ENCODE measurements at places on chromosomes 1 and 21.

DNA sequence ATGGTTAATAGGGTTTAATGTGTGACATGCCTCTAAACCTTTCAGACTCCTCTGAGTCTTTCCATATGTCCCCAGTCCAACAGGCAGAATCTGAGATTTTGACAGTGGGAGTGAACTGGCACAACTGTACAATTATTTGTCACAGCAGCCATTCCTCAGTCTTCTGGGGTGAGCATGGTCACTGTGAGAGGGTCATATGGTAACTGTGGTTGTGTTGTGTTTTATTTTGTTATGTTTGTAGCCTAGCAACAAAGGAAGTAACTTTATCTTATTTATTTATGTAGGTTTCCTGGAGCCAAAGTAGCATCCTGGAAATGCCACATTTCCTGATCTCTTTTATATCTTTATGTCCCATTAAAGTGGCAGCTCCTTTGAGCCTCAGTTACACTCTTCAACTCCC is 1067.9 kb downstream of the TTLL7 start:
- DNase-seq = no peak

DNA sequence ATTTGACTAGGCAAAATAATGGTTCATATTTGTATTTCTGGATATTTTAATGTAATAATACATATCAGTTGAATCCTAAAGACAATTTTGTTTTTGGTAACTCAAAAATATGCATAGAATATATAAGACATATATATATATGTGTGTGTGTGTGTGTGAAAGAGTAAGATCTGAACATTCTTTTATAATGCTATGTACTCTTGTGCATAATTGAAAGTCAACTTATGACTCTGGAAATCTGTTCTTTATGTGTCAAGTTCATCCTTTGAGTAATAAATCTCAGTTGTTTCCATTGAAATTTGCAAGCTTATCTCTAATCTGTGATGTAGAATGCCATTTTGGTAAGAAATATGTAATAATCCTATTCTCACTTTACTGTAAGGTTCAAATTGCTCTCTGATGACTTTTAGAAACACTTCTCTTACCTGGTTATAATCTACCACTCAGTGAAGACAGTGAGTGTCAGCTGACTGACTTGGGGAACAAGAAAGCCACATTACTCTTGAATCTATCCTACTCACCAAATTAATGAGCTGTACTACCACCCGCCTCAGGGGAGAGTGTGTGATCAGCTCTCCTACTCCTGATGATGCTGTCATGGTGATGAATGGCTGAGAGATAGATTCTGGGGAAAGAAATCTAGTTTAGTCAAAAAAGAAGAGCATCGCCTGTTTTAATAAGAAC is 15.0 kb upstream of the NEK7 start:
- no peak for DNase-seq

DNA sequence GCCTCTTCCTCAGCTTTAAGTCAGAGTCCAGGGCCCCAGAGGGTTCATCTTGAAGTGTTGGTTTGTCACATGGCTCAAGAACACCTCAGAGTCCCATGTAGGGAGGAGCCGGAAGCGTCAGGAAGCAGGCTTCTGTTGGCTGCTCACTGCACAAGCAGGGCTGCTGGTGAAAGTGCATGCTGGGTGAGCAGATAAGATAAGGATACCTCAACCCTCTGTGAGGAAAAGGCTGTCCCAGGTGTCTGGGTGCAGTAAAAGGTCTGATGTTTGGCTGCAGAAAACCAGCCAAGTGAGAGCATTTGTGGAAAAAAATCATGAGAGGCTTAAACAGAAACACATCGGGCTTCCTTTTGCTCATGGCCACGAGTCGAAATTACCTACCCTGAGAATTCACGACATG is 6.2 kb upstream of the TEX35 start:
- no peak for DNase-seq

DNA sequence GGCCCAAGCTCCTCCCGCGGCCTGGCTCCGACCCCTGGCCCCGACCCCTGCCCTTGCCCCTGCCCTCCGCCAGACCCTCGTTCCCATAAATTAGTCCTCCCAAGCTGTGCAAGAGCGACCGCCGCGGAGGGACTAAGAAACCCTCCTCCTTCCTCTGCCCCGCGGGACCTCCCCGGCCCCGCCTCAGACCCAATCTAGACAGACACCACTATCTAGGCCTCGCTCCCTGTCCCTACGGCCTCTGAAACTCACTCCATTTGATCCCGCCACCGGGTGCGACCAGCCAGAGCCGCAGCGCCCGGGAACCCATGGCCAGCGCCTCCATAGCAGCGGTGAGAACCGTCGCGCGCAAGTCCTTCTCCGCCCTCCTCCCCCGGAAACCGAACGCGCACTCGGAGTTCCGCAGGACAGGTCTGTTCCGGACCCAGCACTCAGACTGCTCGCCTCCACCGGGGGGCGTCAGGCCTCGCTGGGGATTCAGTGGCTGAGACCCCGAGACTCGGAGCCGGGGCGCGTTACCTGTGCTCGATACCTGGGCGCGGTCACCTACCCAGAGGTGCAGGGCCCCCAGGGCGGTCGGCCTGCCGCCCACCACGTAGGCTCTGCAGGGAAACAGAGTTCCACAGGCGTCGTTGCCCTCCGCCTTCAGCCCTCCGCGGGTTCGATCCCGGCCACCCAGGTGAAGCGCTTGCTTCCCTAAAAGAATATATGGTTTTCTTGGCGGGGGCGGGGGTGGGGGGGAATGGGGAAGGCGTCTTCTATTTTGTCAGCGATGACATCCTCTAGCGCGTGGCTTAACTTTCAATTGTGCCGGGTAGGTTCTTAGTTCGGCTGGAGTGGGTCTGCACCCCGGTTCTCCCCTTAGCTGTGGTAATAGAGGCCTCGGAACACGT is at the start of gene MRPL39:
Gene MRPL39, minus strand, starts transcription at position 331 of the 893 bp plus-strand sequence. Its CDS starts 6 bp downstream, at position 325.
- DNase-seq = peak; percentile 94

- DNase-seq = peak; percentile 36
Measured at GRCh38 chr1:116855191-116855619, 54.5 kb upstream of the PTGFRN start.

- DNase-seq = peak; percentile 60
Measured at GRCh38 chr1:3068564-3069431, at the start of gene PRDM16. Gene PRDM16, plus strand, starts transcription at chr1:3069203. Its CDS starts 57 bp downstream, at chr1:3069260.

- no peak for DNase-seq
Measured at GRCh38 chr1:229378586-229379367, 35.9 kb upstream of the CCSAP start.

- DNase-seq = peak; percentile 26
Measured at GRCh38 chr1:89809556-89809955, 11.3 kb upstream of the LRRC8D start.

GRCh38 chr1:8822373-8823294 is 5.2 kb upstream of the RERE start:
- peak; percentile 88 for DNase-seq

GRCh38 chr1:236063919-236064673 is 794 bp downstream of the NID1 start:
- peak; percentile 67 for DNase-seq

DNA sequence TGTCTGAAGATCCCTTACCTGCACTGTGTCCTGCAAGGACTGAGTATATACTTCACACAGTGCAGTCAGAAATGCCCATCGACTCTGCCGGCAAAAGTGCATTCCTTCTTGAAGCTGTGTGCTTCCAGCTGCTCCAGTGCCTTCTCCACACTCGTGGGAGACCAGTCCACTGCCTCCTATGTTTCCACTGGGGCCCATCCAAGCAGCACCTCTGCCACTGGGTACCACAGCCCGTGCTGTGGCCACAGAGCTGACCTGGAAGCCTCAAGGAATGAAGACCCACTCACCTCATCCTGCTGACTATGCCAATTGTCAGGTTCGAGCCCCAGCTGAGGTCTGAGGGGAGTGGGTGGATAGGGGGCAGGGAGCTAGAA is 108.1 kb downstream of the GDAP2 start:
- no peak for DNase-seq

DNA sequence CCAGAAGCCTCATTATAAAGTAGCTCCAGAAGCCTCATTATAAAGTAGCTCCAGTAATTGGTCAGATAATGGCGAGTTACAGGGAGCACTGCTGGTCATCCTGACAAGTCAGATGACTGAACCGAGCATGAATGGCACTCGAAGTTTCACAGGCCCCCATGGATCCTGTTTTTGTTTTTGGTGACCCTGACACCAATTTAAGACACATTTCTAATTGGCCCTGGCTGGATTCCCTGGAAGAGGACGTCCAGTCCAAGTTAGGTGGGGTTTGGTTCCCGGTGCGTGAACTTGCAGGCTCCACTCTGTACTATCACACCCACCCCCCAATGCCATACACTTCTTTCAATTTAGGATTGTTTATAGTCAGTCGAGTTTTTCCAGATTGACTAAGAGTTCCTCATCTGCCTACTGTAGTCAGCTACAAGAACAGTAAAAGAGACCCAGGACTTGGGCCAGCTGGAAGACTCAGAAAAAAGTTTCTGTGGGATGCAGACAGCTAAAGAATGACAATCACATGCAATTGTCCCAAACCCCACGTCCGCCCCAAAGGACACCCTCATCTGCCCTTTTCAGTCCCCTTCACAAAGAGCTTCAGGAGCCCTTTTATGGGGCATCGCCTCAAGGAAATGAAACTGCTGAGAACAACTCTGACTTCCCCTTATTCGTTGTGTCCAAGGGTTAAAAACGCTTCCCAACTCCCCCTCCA is 2.7 kb downstream of the DHRS3 start:
- DNase-seq = no peak

DNA sequence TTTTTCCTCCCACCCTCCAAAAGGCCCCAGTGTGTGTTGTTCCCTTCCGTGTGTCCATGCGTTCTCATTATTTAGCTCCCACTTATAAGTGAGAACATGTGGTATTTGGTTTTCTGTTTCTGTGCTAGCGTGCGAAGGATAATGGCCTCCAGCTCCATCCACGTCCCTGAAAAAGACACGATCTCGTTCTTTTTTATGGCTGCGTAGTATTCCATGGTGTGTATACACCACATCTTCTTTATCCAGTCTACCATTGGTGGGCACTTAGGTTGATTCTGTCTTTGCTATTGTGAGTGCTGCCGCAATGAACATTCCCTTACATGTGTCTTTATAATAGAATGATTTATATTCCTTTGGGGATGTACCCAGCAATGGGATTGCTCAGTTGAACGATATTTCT is 177.8 kb downstream of the ETS2 start:
- DNase-seq = no peak

DNA sequence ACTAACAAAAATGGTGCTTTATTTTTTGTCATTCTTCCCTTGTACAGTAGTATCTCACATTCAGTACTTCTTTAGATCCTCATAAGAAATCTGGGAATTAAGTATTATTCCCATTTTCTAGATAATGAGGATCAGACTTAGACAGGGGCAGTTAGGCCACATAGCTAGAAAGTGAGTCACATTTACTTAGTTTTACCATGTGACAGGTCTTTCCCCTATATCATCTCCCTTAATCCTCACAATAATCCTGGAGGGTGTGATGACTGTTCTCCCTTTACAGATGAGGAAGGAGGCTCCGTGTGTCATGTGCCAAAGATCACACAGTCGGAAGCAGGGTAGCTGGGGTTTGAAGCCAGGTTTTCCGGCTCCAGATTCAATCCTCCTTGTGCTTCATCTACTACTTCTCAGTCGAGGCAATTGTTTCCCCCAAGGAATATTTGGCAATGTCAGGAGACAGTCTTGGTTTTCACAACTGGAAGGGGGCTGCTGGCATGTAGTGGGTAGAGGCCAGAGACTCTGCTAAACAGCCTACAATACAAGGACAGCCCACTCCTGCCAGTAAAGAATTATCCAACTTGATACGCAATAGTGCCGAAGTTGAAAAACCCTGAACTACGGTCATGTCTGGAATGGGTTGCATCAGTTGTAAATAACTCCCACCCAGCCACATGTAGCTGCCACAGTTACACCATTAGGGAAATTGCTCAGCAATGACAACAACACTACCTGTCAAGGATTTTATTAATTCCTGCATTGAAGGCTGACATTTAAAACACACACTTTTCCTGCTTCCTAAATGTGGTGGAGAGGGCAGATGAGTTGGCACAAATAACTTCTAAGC is 54.5 kb downstream of the C8B start:
- DNase-seq = peak; percentile 58

DNA sequence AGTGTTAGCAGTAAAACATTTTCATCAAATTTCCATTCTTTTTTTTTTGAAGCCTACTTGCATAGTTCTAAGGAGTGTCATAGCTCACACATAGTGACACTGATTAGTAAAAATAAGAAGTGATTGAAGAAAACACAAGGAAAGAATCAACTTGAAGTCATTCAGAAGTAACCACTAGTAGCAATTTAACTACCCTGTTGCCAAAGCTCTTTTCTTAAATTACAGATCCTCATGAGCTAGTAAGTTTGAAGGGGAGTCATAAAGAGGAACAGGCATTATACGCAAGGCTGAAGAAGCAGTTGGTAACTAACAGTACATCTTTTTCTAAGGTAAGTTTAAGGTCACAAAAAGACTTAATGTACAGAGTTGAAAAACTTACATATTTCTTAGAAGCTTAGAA is 332.2 kb downstream of the CHRM3 start:
- no peak for DNase-seq

DNA sequence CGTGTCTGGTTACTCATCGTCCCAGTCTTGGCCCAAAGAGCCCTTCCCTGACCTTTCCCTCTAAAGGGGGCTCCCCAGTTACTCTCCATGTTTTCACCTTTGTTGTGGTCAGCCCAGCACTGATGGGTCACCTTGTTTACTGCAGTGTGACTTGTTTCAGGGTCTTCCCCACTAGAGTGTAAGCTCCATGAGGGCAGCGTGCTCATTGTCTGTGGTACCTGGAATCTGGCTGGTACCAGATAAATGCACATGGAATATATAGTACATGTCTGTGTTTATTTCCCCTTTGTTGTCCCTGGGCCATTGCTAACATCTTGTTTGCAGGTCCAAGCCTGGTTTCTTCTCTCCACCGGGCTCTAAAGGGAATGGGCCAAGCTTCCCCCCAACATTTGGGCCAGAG is 22.7 kb upstream of the TENT5B start:
- DNase-seq = no peak

DNA sequence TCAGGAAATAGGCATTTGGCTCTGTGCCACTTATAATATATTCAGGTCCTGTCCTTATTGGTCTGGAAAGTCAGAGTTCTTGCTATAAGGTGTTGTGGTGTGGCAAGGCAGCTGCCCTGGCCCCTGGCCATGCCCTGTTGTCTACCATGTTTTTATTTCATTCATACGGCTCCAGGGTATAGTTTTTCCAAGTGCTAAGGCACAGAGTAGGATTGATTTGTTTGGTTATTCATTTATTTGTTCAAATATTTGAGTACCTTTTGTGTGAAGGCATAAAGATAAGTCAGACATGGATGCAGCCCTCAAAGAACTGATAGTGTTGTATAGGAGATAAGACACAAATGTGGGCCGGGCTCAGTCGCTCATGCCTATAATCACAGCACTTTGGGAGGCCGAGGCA is 10.1 kb downstream of the ZBTB8B start:
- DNase-seq = no peak

- no peak for DNase-seq
Measured at GRCh38 chr1:205508227-205508714, 3.8 kb downstream of the CDK18 start.

GRCh38 chr1:77539519-77540142 is 142.8 kb downstream of the ZZZ3 start:
- peak; percentile 81 for DNase-seq

DNA sequence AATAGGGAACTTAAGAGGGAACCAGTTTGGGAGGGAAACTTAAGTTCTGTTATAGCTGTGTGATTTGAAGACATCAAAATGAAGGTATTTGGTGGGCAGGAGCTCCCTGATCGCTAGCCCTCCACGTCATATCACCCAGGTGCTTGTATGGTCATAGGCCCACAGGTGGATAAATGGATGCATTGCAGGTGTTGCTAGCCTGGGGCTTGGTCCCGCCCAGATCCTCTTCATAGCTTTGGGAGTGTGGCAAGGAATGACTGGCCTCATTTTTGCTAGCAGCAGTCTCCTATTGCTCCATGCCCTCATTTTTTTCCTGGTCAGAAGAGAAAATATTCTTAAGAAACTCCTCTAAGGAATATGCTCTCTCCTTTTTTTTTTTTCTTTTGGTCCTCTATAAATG is 11.3 kb downstream of the GNPAT start:
- no peak for DNase-seq
